ENCODE measurements at places on chromosomes 5 and 9.

GRCh38 chr9:129828051-129828450 is 4.1 kb upstream of the TOR1A start:
- no peak for DNase-seq

DNA sequence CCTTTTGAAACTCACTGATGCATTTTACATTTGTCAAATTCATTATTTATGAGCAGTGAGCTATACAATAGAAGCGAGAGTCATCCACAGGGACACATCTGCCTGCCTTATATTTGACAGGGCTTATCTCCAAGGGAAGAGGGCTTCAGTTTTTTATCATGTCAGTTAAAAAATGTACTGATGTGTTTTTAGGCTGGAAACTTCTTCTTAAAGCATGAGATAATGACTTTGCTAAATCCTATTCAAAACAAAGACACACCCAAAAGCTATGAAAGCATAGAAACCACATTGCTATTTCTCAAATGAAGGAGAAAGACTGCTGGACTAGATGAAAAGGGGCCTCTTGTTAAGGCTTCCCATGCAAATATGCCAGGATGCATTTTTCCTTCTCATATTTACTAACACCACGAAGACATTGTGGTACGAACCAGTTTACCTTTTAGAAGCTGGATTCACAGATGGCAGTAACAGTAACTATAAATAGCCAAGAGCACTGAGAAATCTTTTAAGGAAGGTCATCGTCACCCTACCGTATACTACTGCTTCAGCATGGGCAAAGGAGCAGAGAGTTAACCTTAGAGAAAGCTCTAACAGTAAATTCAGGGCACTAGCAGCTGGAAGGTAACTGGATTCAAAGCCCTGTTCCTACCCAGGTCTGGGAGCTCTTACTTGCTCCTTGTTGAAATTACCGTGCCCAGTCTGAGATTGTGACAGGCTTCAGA is 86.3 kb upstream of the IFNK start:
- no peak for DNase-seq

- no peak for DNase-seq
Observed at GRCh38 chr9:77751341-77752091, 103.4 kb upstream of the GNA14 start.

DNA sequence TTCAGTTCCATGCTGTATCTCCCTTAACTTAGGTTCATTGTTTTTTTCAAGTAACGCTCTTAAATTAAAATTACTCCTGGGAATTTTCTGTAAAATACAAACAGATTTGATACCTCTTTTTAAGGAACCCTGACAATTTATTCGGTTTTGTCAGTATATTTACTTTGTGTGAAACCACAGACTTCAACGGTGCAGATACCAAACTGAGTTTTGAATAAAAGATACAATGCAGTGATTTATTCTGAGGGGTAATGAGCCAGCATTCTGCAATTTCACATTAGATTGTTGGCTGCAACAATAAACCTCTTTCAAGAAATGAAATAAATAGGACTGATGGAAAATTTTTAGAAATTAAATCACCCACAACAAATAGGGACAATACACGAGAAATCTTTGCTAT is 308.6 kb upstream of the EDIL3 start:
- no peak for DNase-seq

- no peak for DNase-seq
Observed at GRCh38 chr5:79329453-79329852, 93.5 kb downstream of the JMY start.

DNA sequence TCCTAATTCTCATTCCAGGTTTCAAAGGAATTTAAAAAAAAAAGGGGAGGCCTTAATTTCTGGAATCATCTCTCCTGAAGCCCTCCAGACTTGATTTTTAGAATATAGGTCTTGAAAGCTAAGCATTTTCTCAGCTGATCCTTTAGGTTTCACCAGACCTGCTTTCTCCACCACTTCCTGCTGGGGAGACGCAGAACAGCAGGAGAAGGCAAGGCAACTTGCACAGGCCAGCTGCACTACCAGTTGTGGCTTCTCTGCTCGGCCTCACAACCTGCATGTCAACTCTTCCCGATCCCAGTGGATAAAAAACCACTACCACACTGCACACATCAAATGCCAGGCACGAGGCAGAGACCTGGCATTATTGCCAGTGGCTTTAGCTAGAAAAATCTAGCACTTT is 119.8 kb downstream of the SIL1 start:
- no peak for DNase-seq

DNA sequence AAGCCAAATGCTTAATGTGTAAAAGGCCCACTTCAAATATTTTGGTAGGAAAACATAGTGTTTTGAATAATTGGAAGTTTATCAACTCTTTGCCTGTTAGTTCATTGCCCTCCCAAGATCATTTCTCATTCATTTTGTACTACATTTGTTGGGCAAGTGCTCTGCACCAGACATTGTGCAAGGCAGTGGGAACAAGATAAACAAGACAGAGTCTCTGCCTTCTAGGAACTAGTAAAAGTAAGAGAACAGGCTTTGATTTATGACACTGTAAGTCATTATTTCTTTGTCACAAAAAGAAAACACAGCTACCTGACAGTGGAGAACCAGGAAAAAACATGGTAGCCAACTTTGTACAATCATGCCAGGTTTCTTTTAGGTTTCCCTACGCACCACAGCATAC is 63.7 kb upstream of the PAM start:
- DNase-seq, result no peak

DNA sequence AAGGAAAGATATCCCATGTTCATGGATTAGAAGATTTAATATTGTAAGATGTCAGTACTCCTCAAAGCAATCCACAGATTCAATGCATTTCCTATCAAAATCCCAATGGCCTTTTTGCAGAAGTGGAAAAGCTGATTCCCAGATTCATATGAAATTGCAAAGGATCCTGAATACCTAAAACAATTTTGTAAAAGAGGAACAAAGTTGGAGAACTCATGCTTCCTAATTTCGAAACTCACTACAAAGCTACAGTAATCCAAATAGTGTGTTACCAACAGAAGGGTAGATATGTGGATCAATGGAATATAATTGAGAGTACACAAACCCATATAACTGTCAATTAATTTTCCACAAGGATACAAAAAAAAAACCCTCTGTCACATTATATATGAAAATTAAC is 154.3 kb upstream of the ZNF618 start:
- DNase-seq, result no peak

GRCh38 chr9:27496135-27496504 is 28.0 kb upstream of the IFNK start:
- no peak for DNase-seq

DNA sequence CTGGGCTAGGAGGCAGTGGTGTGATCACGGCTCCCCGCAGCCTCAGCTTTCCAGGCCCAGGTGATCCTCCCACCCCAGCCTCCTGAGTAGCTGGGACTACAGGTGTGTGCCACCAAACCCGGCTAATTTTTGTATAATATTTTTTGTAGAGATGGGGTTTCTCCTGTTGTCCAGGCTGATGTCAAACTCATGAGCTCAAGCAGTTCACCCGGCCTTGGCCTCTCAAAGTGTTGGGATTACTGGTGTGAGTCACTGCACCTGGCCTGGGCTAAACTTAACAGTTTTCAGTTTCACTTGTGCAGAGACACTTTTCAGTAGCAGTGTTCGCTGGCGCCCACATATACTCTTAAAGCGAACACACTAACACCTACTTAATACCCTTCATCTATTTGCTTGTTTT is 205.6 kb upstream of the ZNF608 start:
- no peak for DNase-seq

- DNase-seq, result no peak
Observed at GRCh38 chr5:4758550-4758949, 381.6 kb upstream of the ADAMTS16 start.

GRCh38 chr9:88922091-88922490 is 69.2 kb upstream of the S1PR3 start:
- peak; percentile 17 for DNase-seq

- no peak for DNase-seq
Observed at GRCh38 chr5:125835293-125836172, 587.7 kb upstream of the GRAMD2B start.

DNA sequence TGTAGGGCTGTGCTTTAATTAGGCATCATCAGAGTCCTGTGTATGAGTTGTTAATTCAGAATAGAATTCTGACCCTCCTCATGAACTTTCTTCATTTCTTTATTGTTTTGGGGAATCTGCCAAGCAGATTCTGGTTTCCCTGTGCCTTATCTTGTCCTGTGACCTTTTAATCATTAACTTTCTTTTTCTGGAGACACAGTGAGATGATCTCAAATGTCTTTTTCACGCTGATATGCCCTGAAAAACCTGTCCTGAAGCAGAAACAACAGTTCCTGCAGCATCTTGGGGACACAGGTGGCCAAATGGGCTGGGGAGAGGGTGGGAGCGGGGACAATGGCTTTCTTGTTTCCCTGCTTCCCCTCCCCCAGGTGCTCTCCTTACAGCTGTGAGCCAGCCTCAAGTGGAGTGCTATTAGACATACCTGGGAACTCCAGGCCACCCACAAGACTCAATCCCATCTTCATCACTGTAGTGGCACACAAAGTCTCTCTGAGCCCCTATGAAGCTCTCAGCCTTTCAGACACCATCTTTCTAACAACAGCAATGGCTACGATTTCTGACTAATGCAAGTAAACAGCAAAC is 213.8 kb downstream of the ATP10B start:
- DNase-seq, result no peak

- peak; percentile 44 for DNase-seq
Observed at GRCh38 chr5:36240779-36241630, 720 bp downstream of the NADK2 start.

DNA sequence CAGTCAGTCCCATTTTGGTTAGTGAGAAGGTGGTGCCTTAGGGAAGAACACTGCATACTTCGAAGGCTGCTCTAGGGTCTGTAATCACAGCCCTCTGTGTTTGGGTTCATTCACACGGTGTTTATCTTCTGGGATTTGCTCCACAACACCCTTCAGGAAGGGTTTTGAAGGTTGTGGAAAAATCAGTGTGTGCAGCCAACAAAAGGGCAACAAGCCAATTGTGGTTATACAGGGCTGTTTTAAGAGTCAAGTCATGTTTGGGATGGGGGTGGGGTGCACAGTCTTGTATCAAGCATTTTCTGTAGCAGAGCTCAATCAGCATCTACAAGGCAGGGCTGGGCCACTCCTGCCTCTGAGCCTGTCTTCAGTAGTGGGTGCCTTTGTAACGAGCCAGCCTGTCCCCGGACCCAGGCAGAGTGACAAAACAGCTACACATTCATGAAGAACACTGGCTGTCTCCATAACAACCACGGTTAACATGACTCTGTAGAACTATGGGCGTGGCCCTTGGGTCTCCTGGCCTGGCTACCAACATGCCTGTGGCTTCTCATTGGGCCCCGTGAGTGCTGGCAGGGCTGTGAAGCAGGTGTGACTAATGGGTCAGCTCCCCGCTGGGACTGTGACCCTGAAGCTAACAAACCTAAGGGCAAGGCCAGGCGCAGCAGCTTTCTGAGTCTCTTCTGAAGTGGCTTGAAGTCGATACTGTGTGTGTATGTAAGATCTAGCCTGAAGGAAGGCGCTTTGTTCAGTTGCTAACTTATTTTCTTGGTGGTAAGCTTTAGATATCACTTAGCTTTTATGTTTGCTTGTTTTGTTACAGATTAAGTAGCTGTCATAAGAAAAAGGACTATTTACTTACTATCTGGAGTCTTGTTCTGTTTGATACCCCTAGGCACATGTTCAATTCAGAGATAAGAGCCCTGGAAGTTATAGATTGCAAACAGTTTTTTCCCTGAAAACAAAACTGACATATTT is 27.9 kb upstream of the GOLM1 start:
- no peak for DNase-seq
